ENCODE measurements at places on chromosomes 12 and 14.

DNA sequence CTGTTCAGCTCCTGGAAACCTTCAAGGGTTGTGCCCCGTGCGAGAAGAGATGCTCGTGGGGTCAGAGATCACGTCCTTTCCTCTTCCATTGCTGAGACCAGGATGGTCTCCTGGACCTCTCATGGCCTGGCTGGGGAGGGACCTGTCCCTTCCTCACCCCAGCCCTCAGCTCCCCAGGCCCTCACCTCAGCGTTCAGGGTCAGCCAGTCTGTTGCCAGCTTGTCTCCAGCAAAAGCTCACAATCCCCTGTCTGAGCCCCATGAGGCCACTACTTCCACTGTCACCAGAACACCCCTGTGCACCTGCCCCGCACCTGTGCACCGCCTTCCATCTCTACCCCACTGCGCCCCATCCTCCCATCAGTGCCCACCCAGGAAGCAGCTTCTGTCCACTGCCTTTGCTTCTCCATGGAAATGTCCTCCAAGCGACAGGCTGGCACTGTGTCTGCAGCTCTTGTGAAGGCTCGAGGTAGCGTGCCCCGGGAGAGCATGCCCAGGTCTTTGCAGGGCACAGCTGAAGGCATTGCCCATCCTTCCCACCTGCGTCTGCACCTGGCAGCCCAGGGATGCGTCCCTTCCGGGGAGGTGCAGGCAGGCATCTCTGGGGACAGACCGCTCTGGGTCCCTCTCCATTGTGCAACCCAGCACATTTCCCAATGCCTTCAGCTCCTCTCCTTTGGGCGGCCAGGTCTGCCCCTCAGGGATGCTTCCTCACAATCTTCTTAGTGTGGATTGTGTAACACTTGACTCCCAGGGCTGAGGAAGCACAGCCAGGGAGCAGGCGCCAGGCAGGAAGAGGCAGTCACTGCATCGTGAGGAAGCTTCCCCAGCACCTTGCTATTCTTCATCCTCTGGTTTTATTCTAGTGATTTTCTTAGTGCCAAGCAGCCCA, 179.6 kb downstream of the ADGRD1 start:
- no peak for DNase-seq

GRCh38 chr12:7107636-7108002, 1.4 kb downstream of the C1RL start:
- DNase-seq: no peak

- DNase-seq: no peak
These were observed 19.7 kb upstream of the NUDT4 start for GRCh38 chr12:93358058-93358457.

GRCh38 chr14:74663884-74664283, 49.0 kb downstream of the AREL1 start:
- DNase-seq: no peak

All from activated naive CD8-positive, alpha-beta T cell treated with anti-CD3 and anti-CD28 coated beads, Interleukin-2, amount 50 U/mL, for 16 hours (primary cell).